H4 (cell line): ENCODE measurements at places on chromosomes 16 and 17.

DNA sequence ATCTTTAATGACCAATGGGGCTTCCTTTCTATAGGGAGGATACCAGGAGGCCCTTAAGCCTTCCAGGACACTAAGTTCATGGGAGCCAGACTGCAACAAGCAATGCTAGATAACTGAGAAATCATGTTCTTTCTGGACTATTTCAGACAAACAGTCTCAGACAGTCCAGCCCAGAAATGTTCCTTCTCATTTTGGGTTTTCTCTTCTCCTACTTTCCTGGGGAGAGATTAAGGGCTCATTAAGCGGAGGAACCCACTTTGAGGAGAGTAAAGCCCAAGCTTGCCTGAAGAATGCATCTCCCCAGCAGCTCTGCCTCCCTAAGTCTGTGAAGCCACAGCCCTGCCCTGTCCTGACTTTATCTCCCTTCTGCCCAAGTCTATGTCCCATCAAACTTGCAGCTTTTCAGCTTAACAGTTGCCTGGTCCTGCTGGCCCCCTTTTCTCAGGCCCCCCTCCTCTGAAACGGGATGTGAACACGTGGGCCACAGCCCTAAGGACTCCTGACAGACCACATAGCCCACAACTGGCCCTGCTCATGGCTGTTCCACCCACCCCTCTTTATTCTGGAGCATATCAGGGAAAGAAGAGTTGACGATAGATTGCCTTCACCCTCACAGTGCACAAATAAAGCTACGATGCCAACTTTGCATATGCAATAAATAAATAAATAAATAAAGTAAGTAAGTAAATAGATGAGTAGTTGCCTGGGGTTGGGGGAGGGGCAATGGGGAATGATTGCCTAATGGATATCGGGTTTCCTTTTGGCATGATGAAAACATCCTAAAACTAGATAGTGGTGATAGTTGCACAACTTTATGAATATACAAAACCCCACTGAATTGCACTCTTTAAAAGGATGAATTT lies 111.0 kb downstream of the N4BP1 start:
- peak; percentile 27 for DNase-seq

DNA sequence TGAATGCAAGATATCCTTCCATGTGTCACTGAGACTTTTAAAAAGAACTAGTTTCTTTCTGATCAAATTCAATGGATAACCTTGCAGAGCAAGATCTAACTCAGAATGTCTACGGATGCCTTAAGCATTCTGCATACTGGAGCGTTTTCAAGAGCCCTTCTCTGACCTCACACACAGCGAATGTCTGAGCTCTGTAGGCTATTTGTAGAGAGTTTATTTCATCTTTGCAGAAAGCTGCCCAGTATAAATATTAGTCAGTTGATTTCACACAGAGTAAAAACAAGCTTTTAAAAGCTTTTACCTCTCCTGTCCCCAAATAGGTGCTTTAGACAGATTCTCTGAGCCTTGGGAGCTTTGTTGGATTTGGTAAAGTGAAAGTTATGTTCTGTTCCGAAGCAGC lies 165.0 kb downstream of the RBFOX1 start:
- no peak for DNase-seq

GRCh38 chr17:17422641-17423040 lies 54.2 kb upstream of the MED9 start:
- DNase-seq = no peak

DNA sequence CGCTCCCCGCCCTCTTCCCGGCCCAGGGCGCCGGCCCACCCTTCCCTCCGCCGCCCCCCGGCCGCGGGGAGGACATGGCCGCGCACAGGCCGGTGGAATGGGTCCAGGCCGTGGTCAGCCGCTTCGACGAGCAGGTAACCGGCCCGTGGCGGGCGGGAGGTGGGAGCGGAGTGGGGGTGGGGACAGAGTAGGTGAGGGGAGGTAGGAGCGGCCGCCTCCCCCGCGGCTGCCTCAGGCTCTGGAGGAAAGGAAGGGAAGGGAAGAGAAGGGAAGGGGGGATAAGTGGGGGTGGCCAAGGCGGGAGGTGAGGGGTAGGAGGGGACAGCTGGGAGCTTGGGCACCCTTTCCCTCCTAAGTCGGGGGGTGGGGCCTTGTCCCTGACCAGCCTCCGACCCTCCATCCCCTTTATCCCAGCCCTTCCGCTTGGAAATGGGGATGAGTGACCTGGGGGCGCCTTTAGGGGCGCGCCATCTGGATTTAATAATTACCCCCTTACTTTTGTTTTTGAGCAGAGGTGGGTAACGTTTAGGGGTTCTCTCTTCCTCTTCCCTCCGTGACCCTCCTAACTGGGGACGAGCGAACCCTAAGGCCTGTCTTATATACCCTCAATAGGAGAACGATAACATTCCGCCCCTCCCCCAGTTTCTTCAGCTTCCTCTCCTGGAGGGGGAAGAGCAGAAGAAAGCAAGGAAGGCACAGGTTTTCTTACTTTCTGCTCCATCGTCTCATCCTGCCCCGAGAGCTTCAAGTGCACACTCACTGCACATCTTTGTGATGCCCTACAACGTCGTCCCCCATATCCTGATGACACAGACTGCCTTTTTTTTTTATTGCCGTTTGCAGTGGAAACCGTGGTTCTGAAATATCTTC lies 694 bp downstream of the NF1 start:
- DNase-seq = peak; percentile 36

DNA sequence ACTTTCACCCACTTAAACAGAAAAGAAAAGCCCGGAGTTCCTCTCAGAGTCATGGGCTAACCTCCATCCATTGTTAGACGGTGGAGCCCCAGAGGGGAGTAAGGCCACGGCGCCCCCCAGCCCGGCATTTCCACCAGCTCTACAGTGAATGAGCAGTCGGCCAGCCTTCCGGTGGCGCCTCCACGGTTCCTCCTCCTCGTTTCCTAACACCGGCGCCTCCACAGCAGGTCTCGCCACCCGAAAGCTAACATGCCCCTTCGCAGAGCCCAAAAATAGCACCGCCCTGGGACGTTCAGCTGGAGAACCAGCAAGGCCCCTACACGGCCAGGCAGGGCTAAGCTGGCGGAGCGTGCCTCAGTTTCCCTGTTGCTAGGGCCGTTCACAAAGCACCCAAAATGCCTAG lies 858 bp downstream of the MMD start:
- DNase-seq = no peak

DNA sequence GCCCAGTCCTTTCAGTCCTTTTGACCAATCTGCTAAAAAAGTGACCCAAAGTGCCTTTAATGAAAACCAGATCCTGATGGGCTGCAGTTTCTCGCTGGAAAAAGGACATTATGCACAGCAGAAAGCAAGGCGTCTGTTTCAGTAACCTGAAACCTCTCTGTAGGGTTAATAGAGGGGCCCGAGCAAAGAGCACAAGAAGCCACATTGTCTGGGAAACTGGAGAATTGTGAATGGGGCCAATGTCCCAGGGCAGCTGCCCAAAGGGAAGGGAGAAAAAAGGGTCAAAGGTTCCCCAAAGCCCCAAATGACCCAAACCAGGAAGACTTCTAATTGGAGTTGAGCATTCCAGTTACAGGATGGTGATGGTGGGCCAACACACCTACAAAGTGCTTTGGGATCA lies 3.0 kb downstream of the OTOA start:
- DNase-seq = no peak
